ENCODE measurements at places on chromosomes 6 and 20. TPM values are rescaled to one million over a fixed set of nuclear protein-coding genes. Genes with fewer than 3 reads are reported as not detected.

- H3K36me3 ChIP-seq = peaks cover 26% of the 10 kb centered on the region
- no peaks in the 10 kb centered on the region for H3K27me3 ChIP-seq
- H3K4me3 ChIP-seq = peak overlapping the region; percentile 98
- peaks cover 7% of the 10 kb centered on the region for H3K4me1 ChIP-seq
These were observed 537 bp downstream of the PRR3 start for GRCh38 chr6:30557683-30557981.

DNA sequence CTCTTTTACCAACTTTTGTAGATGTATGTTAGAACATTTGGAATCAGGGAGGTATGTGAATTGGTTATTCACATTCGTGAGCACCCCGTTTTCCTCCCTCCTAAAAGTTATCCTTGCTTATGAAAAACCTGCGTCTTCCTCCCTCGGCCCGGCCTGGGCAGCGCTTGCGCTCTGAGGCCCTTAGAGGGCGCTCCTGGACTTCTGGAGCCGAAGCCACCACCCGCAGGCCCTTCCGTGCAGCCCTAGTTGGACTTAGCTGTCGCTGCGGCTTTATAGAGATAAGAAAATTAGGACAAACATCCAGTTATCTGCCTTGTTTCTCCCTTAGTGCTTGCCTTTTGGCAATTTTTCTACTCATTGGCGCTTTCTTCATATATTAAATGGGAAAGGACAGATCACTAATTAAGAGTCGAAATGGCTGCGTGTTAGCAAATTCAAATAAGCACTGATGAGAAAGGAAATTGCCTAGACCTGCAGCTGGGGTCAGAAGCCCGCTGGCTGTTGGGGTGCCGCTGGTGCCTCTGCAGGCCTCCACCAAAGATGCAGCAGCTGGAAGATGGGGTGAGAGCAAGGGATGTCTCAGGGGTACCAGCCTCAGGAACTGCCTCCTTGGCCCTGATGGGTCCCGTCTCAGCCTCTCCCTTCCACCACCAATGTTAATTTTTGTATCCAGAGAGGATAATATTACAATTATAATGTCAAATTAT, 5.2 kb downstream of the FNDC1 start:
- H3K27ac ChIP-seq = no peak overlapping the region
- H3K27me3 ChIP-seq = peaks cover 49% of the 10 kb centered on the region
- no peak overlapping the region for H3K4me3 ChIP-seq
- H3K4me1 ChIP-seq = no peaks in the 10 kb centered on the region

ERVFRD-1 gene
- 1.3 TPM for polyA plus RNA-seq

- H3K4me3 ChIP-seq = no peak overlapping the region
- DNase-seq = no peak
- H3K27me3 ChIP-seq = no peaks in the 10 kb centered on the region
These were observed 114.1 kb upstream of the SNX9 start for GRCh38 chr6:157708933-157709332.

GRCh38 chr6:117739869-117740268, 64.6 kb downstream of the NUS1 start:
- no peak overlapping the region for H3K4me3 ChIP-seq
- H3K4me1 ChIP-seq = no peaks in the 10 kb centered on the region
- no peak overlapping the region for H3K27ac ChIP-seq
- no peaks in the 10 kb centered on the region for H3K36me3 ChIP-seq
- DNase-seq = no peak
- no peaks in the 10 kb centered on the region for H3K27me3 ChIP-seq

BTN1A1 gene
- polyA plus RNA-seq = 0.22 TPM

- H3K36me3 ChIP-seq = no peaks in the 10 kb centered on the region
- H3K27me3 ChIP-seq = no peaks in the 10 kb centered on the region
- peak overlapping the region; percentile 59 for H3K27ac ChIP-seq
- peak overlapping the region; percentile 74 for H3K4me3 ChIP-seq
- peak; percentile 17 for DNase-seq
- H3K4me1 ChIP-seq = peaks cover 5% of the 10 kb centered on the region
These were observed 52.5 kb downstream of the SSR1 start for GRCh38 chr6:7260291-7261031.

DNA sequence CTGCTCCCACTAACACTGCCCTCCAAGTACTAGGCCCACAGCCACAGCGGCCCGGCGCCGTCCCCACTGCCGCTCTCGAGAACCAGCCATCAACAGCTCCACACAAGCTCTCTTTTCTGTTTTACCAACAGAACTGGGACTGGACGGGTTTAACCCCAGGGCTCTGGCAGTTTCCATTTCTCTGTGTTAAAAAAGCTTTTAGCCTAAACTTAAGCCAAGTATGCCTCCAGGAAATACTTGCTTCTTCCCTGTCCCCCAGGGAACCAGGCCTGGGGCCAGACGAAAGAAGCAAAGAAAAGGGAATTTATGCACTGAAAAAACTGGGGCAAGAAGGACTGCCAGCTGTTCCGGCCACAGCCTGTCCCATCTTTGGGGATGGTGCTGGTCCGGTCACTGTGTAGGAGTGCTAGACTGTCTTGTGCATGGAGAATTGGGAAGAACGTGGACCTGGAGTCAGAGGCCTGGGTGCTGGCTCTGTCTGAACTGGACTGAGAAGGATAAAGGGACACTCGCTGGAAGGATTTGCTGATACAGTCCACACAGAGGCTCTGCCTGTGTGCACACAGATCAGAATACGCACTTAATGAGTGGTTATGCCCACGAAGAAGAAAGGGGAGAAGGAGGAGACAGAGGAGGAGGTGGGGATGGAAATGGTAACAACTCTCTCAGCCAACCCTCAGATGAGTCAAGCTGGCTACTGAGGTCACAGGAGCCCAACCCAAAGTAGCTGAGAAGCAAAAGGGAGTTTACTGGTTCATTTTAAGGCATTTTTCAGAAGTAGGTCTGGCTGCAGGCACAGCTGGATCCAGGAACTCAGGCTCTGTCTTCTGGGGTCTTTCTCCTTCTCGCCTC, 254.4 kb upstream of the PMEPA1 start:
- H3K4me1 ChIP-seq = peaks cover 5% of the 10 kb centered on the region
- no peak for DNase-seq
- H3K4me3 ChIP-seq = no peak overlapping the region

- no peaks in the 10 kb centered on the region for H3K36me3 ChIP-seq
- no peak for DNase-seq
- no peak overlapping the region for H3K4me3 ChIP-seq
These were observed 204.2 kb upstream of the GMDS start for GRCh38 chr6:2449572-2449940.

PCSK2 gene
- 2.8 TPM for polyA plus RNA-seq

NMBR gene
- polyA plus RNA-seq = 0.09 TPM

DNA sequence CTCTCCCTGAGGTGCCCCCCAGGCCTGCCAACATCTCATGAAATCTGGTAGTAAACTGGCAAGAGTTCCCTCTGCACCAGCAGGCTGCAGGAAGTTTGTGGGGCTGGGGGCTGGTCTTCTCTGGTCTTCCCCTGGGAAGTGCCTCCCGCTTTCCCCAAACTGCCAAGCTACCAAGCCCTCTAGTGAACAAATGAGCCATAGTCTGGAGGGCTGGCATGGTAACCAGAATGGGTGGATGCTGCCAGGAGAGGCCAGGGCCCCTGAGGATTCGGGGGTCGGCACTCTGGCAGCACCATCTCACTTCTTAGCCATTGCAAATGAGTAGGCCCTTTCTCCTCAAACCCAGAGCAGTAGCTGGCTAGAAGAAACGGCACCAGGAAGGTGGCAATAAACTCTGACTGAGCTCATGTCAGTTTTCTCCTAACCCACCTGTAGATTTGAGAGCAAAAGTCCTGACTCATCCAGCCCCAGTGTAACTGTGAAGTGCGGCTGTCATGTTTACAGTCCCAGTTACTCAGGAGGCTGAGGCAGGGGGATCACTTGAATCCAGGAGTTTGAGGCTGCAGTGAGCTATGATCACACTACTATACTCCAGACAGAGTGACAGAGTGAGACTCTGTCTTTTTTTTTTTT, 35.9 kb downstream of the ZC3H12D start:
- no peak overlapping the region for H3K27ac ChIP-seq
- H3K4me3 ChIP-seq = no peak overlapping the region
- H3K27me3 ChIP-seq = peaks cover 3% of the 10 kb centered on the region
- DNase-seq = no peak

All from large intestine (tissue), 12 donors.